ENCODE measurements at places on chromosomes 6 and 20. TPM values are rescaled to one million over a fixed set of nuclear protein-coding genes. Genes with fewer than 3 reads are reported as not detected.

Gene CLPSL2
- total RNA-seq, result not detected

Gene REPS1
- 38.6 TPM for total RNA-seq

- DNase-seq, result no peak
Observed at GRCh38 chr20:9099372-9099771, 30.5 kb downstream of the PLCB4 start.

Gene LIME1
- total RNA-seq, result 35.0 TPM

GRCh38 chr6:48141975-48142374 lies 31.0 kb upstream of the PTCHD4 start:
- DNase-seq, result no peak

Gene BTN1A1
- total RNA-seq, result not detected

DNA sequence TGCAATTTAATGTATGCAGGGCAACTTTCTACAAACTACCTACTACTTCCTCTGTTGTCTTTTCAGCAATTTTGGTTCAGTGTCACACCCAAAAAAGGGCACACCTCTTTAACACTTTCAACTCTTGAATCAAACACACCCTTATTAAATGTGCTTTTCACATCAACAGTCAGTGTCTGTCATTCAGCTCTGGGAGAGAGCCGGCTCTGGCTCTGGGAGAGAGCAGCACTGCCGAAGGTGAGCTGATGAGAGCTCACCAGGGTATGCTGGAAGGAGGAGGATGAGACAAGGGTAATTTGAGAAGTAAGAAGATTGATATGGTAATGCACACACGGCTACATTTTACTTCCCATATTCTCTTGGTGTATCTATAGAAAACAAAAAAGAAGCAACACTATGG lies 134.3 kb downstream of the RTN4IP1 start:
- no peak for DNase-seq

Gene TRIM40
- total RNA-seq, result not detected

DNA sequence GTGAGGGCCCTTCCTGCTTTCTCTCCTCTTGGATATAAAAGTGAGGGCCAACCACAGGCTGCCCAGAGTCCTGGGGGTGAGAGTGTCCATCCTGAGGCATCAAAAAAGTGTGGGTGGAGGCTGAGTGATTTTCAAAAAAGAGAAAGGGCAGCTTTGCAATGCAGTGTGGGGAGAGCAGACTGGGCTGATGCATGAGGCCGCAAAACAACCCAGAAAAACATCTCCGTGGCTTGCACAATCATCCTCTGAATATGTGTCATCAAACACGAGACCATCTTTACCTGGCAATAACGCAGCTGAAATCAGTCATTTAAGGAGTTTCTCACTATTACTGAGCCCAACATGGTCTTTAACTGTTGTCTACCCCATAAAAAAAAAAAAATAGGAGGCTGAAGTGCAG lies 191.2 kb upstream of the SOX4 start:
- no peak for DNase-seq

DNA sequence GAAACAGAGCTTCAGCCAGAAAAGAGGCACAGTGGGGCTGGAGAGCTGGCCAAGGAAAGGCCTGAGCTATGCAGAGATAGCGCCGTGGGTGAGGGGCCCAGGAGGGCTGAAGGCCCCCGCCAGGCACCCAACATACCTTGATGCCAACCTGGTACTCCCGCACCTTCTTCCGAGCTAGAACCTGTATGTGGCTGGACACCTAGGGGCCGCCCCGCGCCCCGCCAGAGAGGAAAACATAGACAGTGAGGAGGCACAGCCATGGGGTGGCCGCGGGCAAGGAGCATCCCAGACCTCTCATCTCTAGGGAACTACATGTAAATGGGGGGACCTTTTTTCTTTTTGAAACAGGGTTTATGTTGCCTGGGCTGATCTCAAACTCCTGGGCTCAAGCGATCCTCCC lies 12.0 kb downstream of the RPL10A start:
- DNase-seq, result no peak

Gene MYLK4
- 0.46 TPM for total RNA-seq

DNA sequence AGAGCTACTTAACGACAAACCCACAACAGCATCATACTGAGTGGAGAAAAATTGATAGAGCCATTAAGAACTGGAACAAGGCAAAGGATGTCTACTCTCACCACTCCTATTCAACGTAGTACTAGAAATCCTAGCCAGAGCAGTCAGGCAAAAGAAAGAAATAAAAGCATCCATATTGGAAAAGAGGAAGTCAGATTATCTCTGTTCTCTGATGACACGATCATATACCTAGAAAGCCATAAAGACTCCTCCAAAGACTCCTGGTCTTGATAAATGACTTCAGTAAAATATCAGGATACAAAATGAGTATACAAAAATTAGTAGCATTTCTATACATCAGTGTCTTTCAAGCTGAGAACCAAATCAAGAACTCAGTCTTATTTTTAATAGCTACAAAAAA lies 17.0 kb upstream of the FHL5 start:
- DNase-seq, result no peak

DNA sequence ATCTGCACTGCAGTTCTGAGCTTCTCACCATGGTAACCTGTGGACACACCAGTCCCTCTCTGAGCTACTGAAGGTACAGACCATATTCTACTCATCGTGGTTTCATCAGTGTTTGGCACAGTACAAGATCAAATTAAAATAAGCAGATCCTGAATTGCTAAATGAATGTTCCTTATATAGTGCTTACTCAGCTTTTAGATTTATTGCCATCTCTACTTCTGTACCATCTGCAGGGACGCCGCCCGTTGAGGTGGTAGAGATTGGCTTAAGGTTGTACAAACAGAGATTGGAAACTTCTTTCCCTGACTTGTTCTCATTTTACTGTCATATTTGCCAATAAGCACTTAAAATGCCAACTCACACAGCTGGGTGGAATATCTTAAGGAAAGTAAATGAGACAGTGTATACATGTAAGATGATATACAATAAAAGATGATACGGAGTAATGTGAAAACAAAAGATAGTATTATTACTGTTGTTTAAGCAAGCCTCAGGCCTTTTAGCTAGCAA lies 223.4 kb upstream of the FOXQ1 start:
- peak; percentile 22 for DNase-seq

DNA sequence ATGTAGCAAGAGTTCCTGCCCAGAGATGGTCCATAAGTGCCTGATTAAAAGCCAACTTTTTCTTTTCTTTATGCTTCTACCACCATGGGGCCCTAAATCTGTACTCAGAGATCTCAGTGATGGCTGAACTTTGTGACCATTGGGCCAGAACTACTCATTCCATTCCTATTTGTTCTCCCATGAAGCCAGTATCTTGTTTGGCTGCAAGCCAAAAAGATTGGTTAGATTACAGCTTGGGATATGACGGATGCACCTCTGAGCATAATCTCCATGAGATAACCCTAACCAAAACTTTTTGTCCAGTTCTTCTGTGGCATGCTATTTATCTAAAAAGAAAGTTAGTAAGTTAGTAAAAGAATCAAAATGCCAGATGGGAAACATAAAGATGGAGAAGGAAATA lies 72.2 kb downstream of the PLCB4 start:
- DNase-seq, result no peak

GRCh38 chr20:14383335-14383734 lies 45.9 kb upstream of the FLRT3 start:
- no peak for DNase-seq

Gene PM20D2
- total RNA-seq, result 48.4 TPM

Gene WFDC5
- total RNA-seq, result 2.3 TPM

GRCh38 chr6:150712505-150713252 lies 113.0 kb downstream of the PLEKHG1 start:
- DNase-seq, result no peak

- DNase-seq, result peak; percentile 19
Observed at GRCh38 chr6:96899019-96899418, 1.3 kb upstream of the NDUFAF4 start.

GRCh38 chr20:168876-169275 lies 11.6 kb downstream of the DEFB127 start:
- no peak for DNase-seq

DNA sequence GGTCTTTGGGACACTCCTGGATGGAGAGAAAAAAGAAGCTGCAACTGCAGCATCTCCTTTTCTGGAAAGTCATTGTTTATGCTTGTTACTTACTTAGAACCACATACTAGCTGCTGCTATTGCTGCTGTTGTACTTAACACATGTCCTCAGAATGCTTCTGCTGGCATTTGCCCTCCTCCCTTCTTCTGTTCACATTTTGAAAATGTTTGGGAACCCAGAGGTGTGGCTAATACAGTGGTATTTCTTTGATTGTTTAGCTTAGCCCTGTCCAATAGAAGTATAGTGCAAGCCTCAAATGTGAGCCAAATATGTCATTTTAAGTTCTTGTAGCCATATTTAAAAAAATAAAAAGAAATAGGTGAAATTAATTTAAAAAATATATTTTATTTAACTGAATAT lies 8.4 kb downstream of the DTD1 start:
- DNase-seq, result no peak

GRCh38 chr20:24762371-24762770 lies 186.7 kb upstream of the CST7 start:
- no peak for DNase-seq

DNA sequence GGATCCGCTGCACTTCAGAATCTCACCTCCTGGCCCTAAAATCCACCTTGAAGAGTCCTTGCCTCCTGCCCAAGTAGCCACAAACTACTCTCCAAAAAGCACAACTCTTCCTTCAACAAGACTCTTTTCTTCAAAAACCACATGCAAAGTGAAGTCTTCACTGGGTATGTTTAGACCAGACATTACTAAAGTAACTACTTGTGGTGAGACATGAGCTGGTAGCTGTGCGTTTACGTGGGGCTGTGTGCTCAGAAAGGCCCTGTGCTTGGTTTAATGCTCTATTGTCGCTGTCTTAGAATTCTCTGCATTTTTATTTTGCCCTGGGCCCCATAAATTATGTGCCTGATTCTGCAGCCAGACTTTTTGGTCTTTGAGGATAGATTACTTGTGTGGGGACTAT lies 104.4 kb upstream of the HDAC2 start:
- no peak for DNase-seq

DNA sequence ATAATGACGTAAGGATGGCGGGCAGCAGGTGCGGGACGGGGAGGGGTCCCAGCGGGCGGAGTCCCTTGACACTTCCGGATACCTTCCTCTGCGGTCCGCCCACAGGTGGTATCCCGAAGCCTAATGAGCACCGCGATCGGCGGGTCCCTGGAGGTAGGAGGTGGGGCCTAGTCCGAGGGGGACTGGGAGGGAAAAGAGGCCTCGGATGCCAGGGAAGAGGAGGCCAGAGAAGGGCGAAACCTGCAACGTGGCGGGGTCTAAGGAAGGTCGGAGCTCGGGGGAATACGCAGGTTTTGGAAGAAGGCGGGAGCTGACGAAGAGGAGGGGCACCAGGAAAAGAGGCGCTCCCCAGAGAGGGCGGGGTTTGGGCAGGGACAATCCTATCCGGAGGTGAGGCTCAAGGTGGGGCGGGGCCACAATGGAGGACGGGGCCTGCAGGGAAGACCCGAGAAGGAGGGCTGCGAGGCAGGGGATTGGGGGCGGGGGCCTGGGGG lies 3.7 kb downstream of the PRSS16 start:
- peak; percentile 92 for DNase-seq

- no peak for DNase-seq
Observed at GRCh38 chr20:20342066-20342465, 25.8 kb upstream of the INSM1 start.

GRCh38 chr6:136439514-136440190 lies 110.6 kb downstream of the MAP7 start:
- DNase-seq, result peak; percentile 44

DNA sequence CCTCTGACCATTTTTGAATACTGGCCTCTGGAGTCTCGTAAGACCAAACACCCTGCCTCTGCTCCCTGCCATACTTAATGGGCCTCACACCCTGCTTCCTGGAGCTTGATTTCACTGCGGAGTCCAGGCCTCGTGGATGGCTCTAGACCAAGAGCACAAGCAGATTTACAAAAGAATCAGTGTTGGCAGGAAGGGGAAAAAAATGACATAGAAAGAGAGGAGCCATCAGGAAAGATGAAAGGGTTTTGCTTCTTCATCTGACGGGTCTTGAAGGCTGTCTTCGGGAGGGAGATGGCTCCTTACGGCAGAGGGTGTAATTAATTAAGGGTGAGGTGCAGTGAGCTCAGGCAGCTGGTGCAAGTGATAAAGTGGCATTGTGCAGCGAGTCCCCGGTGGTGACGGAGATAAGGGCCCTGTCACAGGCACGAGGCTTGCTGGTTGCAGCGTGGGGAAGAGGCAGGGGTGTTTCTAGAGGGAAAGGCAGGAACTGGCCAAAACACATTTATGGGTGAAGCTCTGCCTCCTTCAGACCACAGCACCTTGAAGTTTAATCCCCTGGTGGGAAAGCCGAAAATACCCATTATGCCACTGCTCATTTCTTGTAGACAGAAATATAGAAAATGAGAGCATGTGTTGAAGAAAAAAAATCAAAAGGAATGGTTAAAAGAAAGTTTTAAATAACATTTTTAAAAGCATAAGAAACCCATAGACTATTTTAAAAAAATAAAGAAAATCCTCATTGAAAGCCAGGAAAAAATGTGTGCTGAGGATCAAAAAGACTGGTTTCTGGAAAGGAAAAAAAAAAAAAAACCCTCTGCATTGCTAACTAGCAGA lies 128.6 kb upstream of the LRFN2 start:
- DNase-seq, result no peak

Gene MMUT
- 23.9 TPM for total RNA-seq

DNA sequence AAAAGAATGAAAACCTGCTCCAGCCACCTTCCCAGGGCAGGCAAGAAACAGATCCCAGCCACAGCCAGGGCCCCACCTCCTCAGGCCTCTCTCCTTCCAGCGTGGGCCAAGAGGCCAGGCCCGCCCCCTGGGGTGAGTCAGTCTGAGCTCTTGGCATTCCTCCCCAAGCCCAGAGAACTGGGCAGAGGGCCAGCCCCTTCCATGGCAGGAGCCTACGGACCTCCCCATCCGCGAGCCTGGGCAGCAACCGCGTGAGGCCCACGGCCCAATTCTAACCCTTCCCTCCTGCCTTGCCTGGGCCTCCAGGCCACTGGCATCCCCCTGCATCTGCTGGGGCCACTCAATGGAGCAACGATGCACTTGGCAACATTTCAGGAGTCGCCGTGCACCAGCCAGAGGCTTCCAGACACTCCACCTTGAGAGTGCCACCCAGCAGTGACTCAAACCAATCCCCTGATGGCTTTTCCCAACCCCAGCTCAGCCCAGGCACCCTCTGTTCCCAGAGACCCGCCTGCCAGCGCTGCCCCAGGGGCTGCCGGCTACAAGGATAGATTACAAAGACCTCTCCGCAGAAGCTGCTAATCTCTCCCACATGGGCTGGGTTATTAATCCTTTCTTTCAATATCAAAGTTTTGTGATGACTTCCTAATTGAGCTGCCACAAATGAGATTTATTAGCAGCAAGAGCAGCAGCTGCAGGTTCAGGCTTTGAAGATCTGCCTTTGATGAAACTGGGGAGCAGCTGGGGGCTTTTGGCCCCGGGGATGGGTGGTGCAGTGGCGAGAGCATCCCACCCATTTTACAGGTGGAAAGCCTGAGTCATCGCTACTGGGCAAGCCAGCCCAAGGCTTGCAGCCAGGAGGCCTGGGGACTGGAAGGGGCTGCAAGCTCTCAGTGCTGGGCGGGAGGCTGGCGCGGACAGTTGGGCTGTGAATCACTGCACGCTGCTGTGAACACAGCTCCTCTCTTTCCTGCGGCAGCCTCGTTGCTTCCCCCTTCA lies 85.7 kb downstream of the NFATC2 start:
- peak; percentile 94 for DNase-seq

Gene HELZ2
- 46.1 TPM for total RNA-seq

Gene GNMT
- 14.7 TPM for total RNA-seq
